SHP77 treated with DMSO at 0.1 percent for 48 hours (cell line): ENCODE measurements at places on chromosomes 2 and 18.

GRCh38 chr18:12376034-12376753, 833 bp downstream of the AFG3L2 start:
- DNase-seq, result no peak

- no peak for DNase-seq
Measured at GRCh38 chr18:57353940-57354461, 1.6 kb downstream of the ST8SIA3 start.

GRCh38 chr2:135091681-135092080, 39.6 kb downstream of the RAB3GAP1 start:
- DNase-seq, result no peak

DNA sequence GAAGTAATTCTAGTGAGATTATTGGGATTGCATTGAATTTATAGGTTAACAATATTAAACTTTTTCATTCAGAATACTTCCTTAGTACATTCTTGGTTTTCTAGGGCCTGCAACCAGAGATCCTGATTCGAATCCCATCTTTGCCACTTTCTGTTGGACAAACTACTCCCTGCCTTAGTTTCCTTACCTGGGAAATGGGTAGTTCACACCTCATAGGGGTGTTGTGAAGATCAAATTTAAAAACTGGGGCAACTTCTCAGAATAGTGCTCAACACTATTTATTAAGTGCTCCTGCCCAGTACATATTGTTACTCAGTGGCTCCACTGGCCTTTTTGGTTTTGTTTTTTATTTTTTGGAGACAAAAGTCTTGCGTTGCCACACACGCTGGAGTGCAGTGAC, 43.5 kb downstream of the SMCHD1 start:
- no peak for DNase-seq

- DNase-seq, result no peak
Measured at GRCh38 chr2:160255408-160255807, 55.3 kb upstream of the ITGB6 start.

- DNase-seq, result no peak
Measured at GRCh38 chr2:56104962-56105361, 78.8 kb upstream of the CCDC85A start.

DNA sequence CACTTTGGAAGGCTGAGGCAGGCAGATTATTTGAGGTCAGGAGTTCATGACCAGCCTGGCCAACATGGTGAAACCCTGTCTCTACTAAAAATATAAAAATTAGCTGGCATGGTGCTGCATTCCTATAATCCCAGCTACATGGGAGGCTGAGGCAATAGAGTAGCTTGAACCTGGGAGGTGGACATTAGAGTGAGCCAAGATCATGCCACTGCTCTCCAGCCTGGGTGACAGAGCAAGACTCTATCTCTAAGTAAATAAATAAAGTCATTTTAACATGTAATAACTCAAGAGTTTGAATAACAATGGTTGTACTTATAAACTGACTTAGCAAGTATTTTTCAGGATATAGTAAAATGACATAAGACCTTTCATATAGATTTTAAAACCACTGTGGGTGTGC, 169.3 kb upstream of the FN1 start:
- no peak for DNase-seq

DNA sequence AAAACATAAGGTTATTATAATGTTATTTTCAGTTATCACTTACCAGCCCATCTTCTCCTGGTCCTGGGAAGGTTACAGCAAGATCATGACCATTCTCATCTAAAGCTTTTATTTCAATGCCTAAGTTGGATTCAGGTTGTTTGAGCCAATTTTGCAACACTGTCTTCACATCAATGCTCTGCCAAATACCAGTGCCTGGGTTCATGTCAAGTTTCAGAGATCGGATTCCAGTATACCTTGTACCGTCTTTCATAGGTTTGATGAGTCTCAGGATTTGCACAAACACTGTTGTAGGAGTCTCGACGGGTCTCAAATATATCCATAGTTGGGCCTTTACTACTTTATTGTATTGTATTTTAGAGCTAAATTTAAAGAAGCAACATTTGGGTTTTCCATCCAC, 2.5 kb downstream of the MSTN start:
- DNase-seq, result no peak

DNA sequence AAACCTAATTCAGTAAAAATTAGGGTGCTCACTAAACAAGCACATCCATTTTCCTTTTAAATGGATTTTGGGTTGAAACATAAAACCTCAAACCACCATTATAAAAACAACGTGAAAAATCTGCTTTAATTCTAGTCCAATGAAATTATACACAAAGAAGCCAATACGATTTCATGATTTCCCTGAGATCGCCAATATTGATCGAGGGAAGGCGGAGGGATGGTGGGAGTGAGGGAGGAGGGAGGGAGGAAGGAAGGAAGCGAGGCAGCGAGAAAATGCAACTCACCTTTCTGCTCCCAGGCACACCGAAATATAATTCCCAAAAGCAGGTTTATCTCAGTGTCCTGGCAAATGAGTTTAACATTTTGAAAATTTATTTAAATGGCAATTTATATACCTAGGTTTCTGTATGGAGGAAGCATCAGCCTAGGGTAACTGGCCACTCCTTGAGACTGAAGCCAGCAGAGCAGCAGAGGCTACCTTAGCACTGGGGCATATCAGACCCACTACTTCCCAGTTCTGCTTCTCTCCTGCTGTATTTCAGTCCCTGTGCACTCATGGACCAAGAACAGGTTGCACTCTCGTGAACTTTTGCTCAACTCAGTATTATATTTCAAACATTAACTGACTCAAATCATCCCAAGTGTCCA, 2.3 kb upstream of the ONECUT2 start:
- DNase-seq, result no peak

DNA sequence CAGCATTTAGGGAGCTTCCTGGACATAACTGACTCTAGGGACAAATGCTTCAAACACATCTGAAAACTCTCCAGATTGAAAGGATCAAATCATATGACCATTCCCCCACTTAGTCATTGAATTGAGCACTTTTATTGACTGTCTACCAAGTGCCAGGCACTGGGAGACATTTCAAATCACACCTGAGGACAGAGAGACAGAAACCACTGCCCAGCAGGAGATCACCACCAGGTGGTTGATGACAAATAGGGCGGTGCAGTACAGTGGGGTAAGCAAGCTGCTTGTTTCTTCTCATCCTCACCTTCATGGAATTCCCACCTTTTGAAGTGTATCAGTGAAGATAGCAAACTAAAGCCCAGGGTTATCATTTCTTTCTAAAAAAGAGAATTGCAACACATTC, 19.0 kb upstream of the CXCR4 start:
- no peak for DNase-seq

GRCh38 chr2:148529745-148530144, 114.8 kb upstream of the EPC2 start:
- DNase-seq, result no peak

GRCh38 chr2:190511104-190511503, 23.4 kb downstream of the NEMP2 start:
- DNase-seq, result peak; percentile 16

DNA sequence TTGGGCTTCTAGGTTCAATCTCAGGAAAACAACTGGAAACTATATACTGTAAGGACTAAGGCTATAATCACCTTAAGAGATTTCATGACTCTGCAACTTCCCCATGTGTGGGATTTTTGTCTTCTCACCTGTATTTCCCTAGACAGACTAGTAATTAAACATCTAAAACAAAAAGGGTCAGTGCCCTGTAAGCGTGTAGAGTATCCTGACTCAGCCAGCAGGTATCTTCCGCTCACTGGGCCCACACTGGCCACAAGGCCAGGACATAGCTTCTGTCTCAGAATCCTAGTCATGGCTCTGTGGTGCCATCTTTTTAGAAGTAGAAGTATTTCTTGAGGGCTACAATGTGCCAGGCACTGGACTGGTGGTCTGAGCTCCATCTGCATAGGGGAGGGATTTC, 28.8 kb upstream of the KCMF1 start:
- no peak for DNase-seq

GRCh38 chr2:216596236-216596979, 36.8 kb upstream of the IGFBP2 start:
- DNase-seq, result peak; percentile 29

DNA sequence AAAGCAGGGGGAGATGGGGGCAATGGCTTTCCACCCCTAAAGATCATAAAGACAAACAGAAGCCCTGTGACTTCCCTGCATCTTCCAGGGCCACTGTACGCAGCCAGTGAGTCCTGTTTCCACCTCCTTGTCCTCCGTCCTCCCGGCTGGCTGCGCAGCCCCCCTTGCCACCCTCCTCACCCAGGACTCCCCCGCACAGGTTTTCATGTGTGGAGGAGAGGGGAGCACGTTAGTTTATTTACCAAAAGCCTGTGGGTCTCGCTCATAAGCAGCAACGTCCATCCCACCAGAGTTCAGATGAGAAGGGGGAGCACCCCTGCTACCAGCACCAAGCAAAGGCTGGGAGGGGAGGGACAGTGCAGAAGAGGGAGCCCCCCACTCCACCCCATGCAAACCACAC, 11.7 kb downstream of the CYP26B1 start:
- DNase-seq, result no peak

- DNase-seq, result no peak
Measured at GRCh38 chr2:211423018-211423417, 866.6 kb downstream of the CPS1 start.

- no peak for DNase-seq
Measured at GRCh38 chr2:28772351-28772750, 20.7 kb downstream of the PPP1CB start.

GRCh38 chr18:2030647-2031046, 540.7 kb downstream of the METTL4 start:
- no peak for DNase-seq

DNA sequence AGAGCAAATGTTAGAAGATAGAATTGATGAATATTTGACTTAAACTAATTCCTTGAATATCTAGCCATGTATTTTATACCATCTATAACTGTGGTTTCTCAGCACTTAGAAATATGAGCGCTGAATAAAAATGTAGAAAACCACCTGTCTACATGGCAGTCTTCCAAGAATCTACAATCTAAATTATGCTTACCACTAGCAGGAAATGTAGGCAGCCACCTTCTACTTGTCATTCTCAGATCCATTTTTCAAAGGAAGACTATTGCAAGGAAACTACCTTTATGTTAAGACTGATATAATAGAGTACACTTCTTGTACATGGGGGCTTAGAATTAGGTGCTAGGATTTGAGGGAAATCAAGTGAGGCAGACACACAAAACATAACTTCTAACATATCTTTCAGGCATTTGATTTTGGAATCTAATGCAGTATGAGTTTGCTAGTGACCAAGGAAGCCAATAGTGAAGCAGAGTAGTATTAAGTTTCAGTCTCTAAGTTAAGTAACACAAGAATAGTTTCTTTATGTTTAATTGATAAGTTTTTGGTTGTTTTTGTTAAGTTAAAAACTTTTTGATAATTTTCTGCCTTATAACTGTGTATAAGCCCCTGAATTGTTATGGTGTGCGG, 175.9 kb upstream of the ITGA4 start:
- DNase-seq, result peak; percentile 30

GRCh38 chr18:26550998-26551694, 2.8 kb upstream of the KCTD1 start:
- no peak for DNase-seq

- no peak for DNase-seq
Measured at GRCh38 chr2:63790906-63791305, 50.8 kb upstream of the UGP2 start.

GRCh38 chr18:28177828-28178635, 1.1 kb upstream of the CDH2 start:
- peak; percentile 64 for DNase-seq

- DNase-seq, result no peak
Measured at GRCh38 chr2:203993560-203993959, 57.0 kb downstream of the ICOS start.

- no peak for DNase-seq
Measured at GRCh38 chr2:174717916-174718315, 46.4 kb downstream of the CHRNA1 start.

DNA sequence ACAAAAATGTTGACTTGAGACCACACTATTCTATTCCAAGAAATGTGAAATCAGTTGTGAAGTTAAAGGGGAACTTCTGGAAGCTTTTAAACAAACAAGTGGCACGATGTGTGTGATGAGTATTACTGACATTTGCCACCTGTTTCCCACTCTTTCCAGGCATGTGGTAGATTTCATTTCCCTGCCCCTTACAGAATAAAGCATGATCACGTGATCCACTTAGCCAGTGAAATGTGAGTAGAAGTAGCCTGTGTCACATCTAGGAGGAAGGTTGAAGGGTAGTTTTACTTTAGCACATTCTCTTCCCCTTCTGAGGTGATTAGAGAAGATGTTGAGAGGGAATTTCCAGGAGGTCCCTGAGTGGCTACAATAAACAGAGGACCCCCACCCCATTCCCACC, 3.8 kb downstream of the COL4A4 start:
- DNase-seq, result no peak

GRCh38 chr2:9703701-9704221, 73.0 kb upstream of the YWHAQ start:
- DNase-seq, result no peak

DNA sequence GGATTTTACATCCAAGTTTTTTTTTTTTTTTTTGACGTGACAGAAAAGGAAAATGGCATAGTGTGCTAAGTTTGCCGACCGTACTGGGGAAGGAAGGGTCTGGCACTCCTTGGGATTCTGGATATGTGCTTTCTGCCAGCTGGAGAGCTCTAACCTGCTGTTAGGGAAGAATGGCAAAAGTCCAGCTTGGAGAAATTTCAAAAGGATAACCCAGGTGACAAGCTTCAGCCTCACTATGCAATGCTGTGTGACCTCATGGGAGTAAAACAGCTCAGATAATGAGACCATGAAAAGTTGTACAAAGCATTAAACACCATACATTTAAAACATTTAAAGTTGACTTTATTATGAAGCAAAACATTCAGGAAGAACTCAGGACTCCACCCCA, 10.3 kb upstream of the GPR45 start:
- DNase-seq, result no peak

DNA sequence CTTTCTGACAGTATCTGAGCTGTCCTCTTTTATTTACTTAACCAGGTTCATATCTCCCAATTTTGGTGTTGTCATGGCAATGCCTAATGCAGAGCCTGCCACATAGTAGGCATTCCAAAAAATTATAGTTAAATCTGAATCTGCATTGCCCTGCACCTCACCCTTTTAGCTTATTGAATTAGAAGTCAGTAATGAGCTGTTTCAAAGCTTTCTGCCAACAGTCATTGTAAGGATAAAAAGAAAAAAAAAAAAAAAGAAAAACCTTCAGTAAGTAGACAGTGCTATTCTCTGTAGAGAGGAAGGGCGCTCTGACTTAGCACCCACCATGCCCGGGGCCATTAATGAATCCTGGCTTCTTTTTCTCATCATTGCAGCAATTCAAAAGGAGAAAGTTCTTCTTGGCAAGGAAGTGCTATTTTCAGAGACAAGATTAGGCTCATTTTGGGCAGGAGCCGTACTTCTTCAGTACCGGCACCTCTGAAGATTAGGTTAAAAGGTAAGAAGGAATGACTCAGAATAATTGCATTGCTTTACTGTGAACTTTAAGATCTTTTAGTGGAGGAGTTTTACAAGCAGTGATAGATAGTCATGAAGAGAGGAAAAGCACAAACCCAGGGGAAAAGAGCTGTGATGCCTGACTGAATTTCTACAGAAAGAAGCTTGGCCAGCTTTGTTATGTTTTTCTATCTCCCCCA, 2041.2 kb upstream of the PIK3C3 start:
- DNase-seq, result no peak

GRCh38 chr2:20015482-20016083, 3.1 kb upstream of the MATN3 start:
- no peak for DNase-seq

- DNase-seq, result no peak
Measured at GRCh38 chr2:10538224-10538894, 90.2 kb upstream of the ODC1 start.

GRCh38 chr2:119440873-119441272, 9.2 kb downstream of the TMEM37 start:
- DNase-seq, result no peak

GRCh38 chr2:25855065-25855464, 23.2 kb downstream of the ASXL2 start:
- no peak for DNase-seq

- DNase-seq, result no peak
Measured at GRCh38 chr2:178485356-178485755, 5.1 kb downstream of the PLEKHA3 start.
